ENCODE measurements at places on chromosomes 12 and 14.

DNA sequence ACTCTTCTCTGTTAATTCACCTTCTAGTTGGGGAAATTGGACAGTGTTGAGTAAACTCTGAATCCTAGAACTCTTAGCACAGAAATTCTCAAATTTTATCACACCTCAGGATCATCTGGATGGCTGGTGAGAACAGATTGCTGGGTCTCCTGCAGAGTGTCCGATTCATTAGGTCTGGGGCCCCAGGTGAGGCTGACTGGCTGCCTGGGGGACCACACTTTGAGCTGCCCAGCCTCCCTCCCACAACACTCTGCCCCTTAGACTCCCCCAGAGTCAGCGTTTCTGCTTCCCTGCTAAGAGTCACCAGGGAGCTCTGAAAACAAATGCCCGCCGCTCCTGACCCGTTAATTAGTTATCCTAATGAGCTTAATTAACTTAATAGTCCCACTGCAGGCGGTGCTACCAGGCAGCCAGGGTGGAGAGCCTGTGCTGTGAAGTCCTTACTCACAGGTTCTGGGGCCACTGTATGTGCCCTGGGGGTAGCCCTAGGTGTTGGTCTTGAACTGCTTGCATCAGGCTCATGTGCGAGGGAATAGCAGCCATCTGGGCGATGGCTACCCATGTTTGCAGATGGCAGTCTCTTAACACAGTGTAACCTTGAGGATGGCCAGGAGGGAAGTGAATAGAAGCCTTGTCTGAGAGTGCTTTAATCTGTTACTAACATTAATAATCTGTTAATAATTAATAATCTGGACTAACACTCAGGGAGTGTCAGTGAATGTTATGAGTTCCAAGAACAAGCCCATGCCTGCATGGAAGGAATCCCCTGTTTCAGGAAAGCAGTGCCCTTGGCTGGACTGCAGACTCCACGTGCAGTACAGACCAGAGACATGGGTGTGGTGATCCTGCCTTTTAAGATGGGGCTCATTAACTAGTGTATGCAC lies 35.6 kb downstream of the AACS start:
- no peak for DNase-seq

DNA sequence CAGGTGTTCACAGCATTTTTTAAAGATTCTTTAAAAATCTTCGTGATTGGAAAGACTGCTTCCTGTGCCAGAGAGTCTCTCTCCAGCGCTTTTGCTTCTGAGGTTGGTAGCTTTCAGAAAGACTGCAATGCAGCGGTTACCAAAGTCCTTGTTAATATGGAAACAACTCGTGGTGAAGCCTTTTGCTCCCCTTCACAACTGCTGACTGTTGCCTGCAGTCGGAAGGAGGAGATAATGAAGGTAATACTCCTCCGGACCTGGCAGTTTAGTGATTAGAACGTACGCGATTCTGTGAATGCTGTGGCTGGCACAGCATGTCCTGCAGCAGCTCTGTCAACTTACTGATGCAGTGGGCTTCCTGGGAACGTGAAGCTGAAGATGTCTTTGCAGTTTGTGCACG lies 50.9 kb downstream of the TRAF3 start:
- no peak for DNase-seq

DNA sequence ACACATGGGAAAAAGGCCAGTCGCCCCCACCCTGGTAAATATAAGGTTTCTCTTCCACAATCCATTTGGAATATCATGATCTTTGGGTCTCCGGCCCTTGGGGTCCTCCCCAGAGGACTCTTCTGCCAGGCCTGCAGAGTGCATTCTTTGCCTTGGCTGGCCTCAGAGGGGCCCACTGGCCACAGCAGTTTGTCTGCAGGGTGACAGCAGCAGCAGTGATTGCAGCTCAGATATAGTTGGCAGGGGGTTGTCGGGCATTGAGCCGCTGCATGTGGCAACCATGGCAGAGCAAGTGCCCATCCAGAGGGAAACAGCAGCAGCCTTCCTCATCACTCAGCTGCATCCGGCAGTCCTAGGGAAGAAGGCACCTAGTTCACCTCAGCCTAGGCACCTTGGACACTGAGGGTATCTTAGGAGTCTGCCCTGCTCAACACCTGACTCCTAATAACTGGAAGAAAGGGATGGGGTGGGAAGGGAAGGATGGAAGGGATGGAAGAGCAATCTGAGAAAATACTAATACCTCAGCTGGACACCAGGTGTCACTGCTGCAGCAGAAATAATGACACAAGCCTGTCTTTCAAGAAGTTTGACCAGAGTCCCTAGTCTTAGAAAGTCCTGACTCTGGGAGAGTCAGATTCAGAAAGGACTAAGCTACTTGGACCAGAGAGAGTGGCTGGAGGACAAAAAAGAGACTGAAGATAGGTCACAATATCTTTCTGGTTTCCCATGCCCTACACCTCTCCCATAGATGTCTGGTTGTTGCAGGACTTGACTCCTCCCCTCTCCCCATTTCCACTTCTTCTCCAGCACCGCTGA lies 8.9 kb downstream of the AJUBA start:
- no peak for DNase-seq

DNA sequence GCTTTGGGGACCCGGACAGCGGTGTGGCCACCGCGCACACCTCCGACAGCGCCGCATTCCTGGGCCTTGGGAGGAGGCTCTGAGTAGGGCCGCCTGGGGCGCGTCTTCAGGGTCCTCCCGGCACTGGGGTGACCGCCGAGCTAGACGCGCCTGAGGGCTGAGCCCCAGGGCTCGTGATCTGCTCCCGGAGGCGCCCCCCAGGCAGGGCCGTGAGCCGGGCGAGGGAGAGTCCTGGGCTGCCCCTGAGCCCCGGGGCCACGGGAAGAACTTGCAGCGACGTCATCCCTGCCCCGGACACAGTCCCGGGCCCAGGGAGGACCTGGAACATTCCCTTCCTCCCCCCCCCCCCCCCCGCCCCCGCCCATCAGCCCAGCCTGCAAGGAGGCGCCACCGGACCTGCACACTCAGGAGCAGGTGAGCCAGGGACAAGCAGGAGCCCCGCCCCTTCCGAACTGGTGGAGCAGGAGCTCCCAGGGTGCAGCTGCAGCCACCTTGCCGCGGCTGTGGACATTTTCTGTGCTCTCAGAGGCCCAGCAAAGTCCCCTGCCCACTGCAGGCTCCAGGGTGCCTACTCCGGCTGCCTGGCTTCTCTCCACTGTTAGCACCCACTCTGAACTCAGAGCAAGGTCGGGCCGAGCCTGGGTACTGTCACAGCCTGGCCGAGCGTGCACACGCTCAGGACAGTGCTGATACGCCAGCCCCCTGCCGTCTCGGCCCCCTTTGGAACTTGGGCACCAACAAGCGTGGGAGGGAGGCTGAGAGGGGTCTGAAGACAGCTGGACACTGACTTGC lies 50.7 kb downstream of the A2M start:
- DNase-seq, result no peak

GRCh38 chr12:124757329-124757728 lies 106.3 kb downstream of the SCARB1 start:
- no peak for DNase-seq

DNA sequence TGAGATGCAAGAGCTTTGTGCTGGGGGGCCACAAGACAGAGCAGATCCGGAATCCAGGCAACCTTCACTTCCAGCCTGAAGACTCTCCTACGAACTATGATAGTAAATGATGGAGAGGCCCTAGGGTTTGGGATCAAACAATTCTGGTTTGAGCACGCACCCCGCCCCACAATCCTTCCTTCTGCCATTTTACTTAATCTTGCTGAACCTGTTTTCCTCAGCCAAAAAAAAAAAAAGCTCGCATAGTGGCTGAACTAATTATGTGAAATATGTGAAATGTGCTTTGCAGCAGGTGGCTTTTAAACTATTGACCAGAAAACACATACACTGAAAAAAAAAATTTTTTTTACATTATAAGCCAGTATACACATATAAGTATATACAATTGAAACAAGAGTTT lies 667 bp upstream of the ITFG2 start:
- no peak for DNase-seq

All from stimulated activated CD8-positive, alpha-beta memory T cell treated with anti-CD3 and anti-CD28 coated beads, Interleukin-7, amount 100 ng/mL, for 1 hour (primary cell).